AG10803 (cell line): ENCODE measurements at places on chromosomes 1 and 21.

DNA sequence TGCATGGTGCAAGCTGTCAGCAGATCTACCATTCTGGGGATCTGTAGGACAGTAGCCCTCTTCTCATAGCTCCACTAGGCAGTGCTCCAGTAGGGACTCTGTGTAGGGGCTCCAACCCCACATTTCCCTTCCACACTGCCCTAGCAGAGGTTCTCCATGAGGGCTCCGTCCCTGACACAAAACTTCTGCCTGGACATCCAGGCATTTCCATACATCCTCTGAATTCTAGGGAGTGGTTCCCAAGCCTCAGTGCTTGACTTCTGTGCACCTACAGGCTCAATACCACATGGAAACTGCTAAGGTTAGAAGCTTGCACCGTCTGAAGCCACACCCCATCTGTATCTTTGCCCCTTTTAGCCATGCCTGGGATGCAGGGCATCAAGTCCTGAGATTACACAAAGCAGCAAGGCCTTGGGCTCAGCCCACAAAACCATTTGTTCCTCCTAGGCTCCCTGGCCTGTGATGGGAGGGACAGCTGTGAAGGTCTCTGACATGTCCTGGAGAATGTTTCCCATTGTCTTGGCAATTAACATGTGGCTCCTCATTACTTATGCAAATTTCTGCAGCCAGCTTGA lies 117.0 kb upstream of the NFIA start:
- DNase-seq: no peak

- DNase-seq: no peak
Observed at GRCh38 chr1:35300376-35300775, 31.9 kb downstream of the ZMYM4 start.

DNA sequence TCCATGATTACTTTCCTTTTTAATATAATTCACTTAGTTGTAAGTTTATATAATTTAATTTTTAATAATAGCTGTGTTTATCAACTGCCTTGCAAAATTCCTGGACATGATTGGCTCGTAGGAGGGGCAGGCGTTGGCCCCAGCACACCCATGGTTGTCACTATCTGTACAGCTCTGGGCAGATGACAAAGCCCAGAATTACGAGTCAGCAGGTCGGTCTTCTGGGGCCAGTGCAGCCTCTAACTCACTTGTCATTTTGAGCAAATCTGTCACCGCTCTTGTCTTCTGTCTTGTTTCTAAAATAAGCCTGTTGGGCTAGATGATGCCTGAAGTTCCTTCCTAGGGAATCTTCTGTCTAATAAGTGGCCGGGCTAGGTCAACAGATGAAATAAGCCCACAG lies 21.4 kb upstream of the LRRC38 start:
- no peak for DNase-seq

DNA sequence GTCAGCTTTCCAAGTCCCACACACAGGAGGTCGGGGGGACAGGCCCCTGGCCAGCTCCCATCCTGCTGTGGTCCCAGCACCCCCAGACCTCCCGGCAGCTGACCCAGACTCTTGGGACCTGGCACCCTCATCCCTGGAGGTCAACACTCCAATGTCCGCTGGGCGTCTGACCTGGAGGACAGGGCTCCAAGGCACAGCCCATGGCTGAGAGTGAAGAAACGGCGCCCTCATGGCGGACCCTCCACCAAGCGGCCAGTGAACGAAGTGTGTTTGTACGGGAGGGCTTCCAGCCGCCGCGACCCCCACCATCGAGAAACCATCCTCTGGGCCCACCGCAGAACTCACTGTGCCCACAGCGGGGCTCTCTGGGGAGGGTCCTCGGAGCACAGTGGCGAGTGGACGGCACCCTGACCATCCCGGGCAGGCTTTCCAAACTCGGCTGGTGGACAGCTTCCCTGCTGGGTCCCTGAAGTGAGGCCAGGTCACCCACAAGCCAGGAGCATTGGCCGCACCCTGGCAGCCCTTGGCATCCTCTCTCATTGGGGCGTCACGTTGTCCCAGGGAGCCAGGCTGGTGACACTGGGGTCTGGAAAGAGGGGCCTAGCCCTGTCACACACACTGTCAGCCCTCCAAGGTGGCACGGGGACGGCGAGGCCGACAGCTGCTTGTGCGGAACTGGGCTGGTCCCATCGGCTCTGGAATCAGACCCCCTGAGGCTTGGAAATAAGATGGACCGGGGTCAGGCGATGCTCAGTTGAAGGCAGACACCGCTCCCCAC lies 47.8 kb upstream of the COL6A2 start:
- DNase-seq: no peak

GRCh38 chr1:228989992-228990827 lies 254.9 kb downstream of the RHOU start:
- peak; percentile 59 for DNase-seq

GRCh38 chr1:47842228-47842919 lies 154.8 kb downstream of the TRABD2B start:
- no peak for DNase-seq

- DNase-seq: no peak
Observed at GRCh38 chr1:203130358-203130985, 2.9 kb downstream of the ADORA1 start.

GRCh38 chr21:45333583-45334121 lies 46.0 kb upstream of the POFUT2 start:
- peak; percentile 49 for DNase-seq

DNA sequence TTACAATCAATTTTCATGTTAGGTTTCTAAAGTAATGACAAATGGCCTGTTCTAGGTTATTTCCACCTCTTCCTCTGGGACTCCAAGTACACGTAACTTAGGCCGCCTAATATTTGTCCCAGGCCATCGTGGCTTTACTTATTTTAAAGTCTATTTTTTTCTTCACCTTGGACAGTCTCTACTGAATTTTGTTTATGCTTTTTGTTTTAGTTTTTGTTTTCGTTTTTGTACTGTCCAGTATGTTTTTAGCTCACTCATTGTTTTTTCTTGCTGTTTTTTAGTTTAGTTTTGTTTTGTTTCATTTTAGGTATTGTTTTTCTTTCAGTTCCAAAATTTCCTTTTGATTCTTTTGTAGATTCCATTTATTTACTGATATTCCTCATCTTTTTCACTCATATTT lies 187.7 kb upstream of the RNPC3 start:
- DNase-seq: no peak

GRCh38 chr1:168390271-168390670 lies 109.6 kb downstream of the TBX19 start:
- DNase-seq: no peak

GRCh38 chr1:160607011-160607671 lies 27.8 kb upstream of the CD84 start:
- DNase-seq: peak; percentile 76
